SK-N-SH treated with all-trans-retinoic acid at 6 μM for 48 hours (cell line): ENCODE measurements at places on chromosomes 5 and 9.

- no peak for ATAC-seq
Measured at GRCh38 chr5:52668544-52669185, 119.1 kb upstream of the ITGA1 start.

DNA sequence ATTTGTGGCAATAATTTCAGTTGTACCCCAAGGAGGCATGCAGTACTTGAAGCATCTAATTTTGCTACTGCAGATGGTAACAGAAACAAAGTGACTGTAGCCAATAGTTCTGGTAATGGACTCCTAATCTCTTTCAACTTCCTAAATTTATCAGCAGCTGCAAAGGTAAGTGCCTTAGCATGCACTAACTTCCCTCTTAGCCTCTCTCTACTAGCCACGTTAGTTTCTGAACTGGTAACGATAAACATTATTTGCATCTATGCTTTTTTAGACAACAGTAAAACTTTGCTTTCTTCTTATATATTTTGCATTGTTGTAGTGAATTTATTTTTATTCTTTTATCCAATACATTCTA is 6.2 kb upstream of the CKS2 start:
- no peak for ATAC-seq

DNA sequence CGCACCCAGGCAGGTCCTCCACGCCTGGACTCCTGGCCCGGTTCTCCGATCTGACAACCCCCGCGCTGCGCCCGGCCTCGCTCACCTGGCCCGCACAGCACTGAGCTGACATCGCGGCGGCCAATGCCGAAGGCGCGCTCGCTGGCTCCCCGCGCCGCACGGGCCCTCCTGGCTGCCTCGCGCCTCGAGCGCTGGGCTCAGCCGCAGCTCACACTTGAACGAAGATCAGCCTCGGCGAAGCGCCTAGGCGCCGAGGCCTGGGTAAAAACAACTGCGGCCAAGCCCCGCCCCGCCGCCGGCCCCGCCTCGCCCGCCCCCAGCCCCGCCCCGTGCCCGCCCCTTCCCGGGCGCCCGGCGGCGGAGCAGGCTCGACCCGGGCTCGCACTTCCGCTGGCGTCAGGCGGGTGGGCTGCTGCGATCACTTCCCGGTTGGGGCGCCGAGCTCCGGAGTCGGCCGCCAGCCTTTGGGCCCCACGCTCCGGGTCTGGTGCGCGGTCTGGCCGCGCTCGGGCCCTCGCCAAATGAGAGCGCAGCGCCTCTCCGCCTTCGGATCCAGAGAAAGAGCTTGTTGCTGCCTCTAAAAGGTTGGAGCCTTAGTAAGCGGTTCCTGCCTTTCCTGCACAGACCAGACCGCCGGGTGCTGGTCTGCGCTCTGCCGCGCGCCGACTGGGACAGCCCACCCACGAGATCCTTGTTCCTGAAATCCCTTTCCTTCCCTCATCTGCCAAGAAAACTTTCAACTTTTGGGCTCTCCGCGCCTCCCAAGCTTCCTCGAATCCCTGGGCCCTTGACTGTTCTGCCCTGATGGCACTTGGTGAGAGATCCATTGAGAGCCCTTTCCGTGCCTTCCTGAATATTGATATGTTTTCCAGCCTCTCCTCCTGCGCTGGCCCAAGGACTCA is at the start of gene SERINC5:
TSS of gene SERINC5 (minus strand) at position 238 of the 902 bp plus-strand sequence. CDS start at position 112, 126 bp downstream.
- peak; percentile 82 for ATAC-seq

DNA sequence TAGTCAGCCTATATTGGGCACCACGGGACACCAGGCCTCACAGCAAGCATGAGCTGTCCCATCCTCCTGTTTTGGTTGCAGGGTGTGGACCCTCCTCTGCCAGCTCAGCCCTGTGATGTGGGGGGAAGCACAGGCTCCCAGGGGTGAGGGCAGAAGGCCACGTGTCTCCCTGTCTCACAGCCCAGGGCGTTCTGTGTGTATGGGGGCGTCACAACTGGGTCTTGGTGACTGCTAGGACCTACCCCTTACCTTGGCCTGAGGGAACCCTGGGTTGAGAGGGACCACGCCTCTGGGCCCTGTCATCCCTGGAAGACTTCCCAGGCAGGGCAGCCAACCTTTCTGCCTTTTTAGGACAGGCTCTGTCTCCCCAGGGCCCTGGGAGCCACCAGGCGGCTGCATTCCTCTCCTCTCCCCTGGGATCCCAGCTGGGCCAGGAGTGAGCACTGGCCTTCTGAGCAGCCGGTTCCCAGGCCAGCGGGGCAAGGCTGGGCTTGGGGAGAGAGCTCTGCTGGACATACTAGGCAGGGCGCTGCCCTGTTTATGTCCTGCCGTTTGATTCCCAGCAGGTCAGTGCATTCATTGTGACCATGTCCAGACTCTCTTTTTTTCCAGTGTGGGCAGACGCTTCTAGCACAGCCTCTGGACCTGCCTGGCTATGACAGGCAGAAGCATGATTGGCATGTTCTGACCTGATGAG is 97.4 kb downstream of the DAB2IP start:
- ATAC-seq = no peak; the same call in 2 of the 3 replicates

DNA sequence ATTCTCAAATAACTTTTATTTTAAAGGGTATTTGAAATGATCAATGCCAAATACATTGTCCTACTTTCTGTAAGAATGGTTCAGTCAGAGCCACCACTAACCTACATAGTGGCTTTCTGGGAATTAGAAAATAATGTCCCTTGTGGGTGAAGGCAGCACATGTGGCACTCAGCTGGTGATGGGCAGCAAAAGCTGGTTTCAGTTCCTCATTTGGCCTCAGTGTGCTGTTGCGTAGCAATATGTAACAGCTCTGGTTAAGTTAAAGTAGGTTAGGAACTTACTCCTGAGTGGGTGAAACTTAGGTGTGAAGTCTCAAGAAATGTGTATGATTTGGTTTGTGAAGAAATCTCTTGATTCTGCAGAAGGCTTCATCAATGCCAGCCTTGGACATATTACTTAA is 99.6 kb upstream of the SPEF2 start:
- no peak for ATAC-seq

DNA sequence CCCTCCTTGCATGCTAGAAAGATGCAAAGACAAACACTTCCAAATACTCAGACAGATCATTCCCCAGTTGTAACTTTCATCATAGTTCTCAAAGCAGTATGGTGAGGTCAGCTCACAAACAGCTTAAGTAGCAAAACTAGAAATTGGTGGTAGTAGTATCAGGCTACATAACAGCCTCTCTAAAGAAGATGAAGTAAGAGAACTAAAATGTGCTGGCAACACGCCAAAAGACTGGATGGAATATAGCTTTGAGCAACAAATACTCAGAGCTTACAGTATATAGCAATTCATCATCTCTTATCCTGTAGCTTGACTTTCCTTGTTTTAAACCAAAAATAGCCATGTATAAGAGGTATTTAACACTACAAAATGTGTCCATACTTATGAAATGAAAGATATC is 7.5 kb downstream of the PFDN1 start:
- ATAC-seq = peak; percentile 86

DNA sequence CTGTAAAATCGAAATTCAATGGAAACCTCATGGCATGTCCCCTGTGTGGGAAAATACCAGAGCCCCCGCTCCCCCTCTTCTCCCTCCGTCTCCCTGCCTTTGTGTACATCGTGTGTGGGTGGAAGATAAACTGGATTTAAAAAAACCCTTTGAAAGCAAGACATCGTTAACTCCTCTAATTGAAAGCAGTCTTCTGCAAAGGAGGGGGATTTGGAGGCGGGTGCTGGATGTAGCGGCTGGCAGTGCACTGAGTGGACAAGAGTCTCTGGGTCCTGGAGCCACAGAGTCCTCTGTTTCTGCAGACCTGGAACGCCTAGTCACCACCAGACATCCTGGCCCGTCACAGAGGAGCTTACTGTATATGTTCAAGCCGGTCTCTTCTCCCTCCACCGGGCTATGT is 169.4 kb downstream of the PAPPA start:
- peak; percentile 57 for ATAC-seq

- no peak for ATAC-seq
Measured at GRCh38 chr9:83722726-83723495, 15.2 kb upstream of the UBQLN1 start.

DNA sequence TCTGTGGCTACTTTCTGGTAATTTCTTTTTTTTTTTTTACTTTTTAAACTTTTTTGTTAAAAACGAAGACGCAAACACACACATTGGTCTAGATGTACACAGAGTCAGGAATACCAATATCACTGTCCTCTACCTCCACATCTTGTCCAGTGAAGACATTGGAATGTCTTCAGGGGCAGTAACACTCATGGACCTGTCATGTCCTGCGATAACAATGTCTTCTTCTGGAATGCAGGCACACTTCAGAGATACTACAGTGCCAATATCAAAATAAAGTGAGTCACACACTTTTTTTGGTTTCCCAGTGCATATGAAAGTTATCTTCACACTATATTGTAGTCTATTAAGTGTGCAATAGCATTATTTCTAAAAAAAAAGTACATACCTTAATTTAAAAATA is 175.9 kb downstream of the ARRDC3 start:
- no peak for ATAC-seq

DNA sequence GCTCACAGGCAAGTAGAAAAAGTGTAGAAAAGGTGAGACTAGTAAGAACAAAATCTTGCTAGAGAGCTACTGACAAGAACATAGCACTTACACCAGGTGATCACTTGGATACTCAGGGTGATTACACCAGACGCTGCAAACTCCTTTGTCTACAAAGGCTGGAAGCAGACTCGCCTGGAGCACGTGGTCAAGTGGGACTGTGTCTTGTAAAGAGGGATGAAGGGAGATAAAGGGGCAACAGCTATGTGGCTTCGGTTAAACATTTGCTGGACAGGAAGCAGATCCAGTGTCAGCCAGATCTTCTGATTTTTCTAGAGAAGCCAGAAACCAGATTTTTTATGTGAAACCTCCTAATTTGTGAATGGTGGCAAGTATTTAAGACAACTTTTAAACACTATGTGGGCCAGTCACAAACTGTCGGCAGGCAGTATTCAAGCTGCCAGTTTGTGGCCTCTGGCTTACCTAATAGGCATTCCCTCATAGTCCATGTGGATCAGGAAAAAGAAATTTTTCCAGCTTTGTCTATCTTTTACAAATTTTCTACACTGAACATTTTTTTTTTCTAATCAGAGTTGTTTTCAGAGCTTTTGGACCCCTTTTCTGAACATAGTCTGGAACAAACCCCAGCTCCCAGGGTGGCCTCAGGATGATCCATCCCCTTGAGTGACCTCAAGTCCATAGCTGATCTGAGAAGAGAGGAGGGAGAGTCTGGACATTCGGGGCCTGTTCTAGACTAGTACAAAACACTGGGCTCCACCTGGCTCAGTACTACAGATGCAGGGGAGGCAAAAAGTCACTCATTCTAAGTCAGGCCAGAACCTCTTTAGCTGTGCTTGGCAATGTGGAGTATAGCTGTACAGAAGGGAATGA is 262.9 kb downstream of the ARRDC3 start:
- no peak; the same call in 2 of the 3 replicates for ATAC-seq

- ATAC-seq = no peak
Measured at GRCh38 chr5:62708481-62709325, 130.1 kb downstream of the LRRC70 start.

DNA sequence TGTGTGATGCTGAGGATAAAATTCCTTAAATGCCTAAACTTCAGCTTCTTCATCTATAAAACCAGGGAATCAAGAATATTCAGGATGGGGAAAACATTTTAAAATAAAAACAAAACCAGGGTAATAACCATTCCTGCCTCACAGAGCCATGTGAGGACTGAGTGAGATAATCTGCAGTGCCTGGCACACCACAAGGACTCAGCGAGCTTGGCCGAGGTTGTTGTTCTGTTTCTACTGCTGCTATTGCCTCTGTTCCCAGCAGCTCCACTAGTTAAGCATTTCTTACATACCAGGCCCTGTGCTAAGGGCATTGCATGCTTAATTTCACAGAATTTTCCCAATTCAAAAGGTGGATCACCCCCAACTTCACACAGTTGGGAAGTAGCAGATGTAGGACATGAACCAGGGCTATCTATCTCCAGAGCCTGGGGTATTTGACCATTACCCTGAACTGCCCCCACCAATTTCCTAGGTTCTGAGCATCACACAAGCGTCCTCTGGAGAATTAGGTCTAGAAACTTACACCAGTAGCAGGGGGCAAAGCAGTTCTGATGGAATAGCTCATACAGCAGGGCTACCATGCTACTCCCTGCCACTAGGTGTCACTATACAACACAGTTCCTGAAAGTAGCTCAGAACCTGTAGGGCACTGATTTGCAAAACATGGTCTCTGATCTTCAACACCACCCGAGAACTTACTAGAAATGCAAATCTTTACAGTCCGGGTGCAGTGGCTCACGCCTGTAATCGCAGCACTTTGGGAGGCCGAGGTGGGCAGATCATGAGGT is 74.3 kb downstream of the LRSAM1 start:
- ATAC-seq = no peak

GRCh38 chr9:112422417-112423148 is 42.7 kb downstream of the HSDL2 start:
- no peak for ATAC-seq

DNA sequence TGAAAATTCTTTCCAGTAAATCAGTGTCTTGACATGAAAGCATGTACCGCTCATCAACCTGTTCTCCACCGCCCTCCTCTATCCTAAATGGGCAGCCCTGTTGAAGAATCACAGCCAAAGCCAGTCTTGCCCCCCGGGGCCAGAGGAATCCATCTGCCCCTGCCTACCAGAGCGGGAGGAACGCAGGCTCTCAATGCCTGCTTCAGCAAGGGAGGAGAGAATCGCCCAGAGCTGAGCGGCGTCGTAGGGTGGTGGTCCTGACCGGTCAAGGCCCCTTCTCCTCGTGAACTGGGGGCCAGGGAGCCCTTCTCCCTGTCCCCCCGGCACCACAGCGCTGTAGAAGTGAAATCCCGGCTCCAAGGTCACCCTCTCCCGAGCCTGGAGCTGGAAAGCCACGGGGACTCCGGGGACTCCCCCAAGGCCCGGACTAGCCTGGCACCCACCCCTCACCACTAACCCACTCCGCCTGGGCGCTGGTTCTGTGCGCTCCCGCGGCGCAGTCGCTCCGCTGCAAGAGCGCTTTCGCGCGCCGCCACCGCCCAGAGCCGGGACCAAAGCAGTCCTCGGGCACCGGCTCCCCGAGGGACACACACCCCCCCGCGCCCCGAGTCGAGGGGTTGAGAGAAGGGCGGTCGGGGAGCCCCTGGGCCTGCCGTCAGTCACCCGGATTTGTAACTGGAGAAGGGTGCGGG is 718 bp upstream of the TMEM215 start:
- peak; percentile 36 for ATAC-seq

- peak; percentile 78 for ATAC-seq
Measured at GRCh38 chr5:131532031-131532640, 102.9 kb downstream of the RAPGEF6 start.

- ATAC-seq = no peak
Measured at GRCh38 chr5:157506066-157506590, 46.1 kb downstream of the NIPAL4 start.

DNA sequence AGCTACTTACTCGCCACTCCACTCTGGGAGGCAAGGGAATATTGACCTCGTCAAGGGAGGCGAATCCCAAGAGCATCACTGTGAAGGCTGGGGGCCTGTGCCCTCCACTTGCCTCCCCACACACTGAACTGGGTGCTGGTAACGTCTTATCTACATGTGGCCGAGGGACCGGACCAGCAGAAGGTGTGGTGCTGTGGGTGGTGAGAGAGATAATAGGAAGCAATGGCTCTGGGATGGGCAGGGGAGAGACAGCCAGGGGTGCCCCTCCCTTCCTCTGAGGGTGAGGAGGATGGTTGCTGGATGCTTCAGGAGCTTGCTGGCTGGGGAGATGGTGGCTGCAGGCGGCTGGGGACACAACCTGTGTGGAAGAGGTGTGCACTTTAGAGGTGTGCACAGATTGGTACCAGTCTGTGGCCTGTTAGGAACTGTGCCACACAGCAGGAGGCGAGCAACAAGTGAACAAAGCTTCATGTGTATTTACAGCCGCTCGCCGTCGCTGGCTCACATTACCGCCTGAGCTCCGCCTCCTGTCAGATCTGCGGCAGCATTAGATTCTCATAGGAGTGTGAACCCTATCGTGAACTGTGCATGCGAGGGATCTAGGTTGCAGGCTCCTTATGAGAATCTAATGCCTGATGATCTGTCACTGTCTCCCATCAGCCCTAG is 100.3 kb downstream of the ENTREP1 start:
- no peak for ATAC-seq
